ENCODE measurements at places on chromosomes 16 and 17. TPM values are rescaled to one million over a fixed set of nuclear protein-coding genes. Genes with fewer than 3 reads are reported as not detected.
A peak's percentile ranks its signal among the peaks of the same experiment; 100 is the strongest.

ADORA2B gene
- 1.1 TPM for polyA plus RNA-seq

GAN gene
- polyA plus RNA-seq = 2.6 TPM

TSPOAP1 gene
- 76.5 TPM for polyA plus RNA-seq

KCNH6 gene
- polyA plus RNA-seq = 1.1 TPM

ABCA5 gene
- polyA plus RNA-seq = 38.4 TPM

DNA sequence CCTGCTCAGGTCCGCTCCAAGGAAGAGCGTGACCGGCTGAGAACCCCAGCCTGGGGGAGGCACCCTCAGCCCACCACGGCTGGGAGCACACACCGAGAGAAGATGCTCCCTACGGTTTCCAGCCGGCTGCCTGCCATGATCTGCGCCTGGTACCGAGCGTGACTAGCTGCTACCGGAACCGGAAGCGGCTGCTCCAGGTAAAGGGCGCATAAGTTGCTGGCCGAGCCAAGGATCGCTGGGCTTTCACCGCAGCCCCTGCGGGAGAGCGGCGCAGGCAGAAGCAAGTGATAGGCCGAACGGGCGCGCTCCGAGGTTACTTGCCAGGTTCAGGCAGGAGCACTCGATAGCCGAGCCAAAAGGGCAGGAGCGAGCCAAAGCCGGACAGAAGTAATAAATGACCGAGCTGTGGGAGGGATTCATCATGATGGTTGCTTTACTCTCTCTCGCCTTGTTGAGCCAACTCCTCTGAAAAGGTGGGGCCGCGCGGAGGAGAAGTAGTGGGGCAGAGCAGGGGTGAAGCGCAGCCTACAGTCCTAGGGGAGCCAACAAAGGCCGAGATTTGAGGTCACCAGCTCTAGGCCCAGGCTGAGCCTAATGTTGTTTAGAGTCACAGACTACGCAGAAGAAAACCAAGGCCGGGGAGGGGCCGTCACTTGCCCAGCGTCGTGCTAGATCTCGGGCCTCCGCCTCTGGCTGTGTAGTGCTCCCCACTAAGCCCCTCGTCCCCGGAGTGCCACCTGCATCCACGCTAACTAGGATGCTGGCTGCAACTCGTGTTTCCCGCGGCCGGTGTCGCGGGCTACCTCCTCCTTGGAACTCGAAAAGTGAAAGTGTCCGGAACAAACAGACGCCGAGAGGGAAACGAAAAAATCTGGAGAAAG lies at the start of gene MRPS23:
Gene MRPS23 (minus strand): TSS at position 171 of the 881 bp plus-strand sequence. CDS start 34 bp downstream, at position 137.
- DNase-seq = peak; percentile 97

DNA sequence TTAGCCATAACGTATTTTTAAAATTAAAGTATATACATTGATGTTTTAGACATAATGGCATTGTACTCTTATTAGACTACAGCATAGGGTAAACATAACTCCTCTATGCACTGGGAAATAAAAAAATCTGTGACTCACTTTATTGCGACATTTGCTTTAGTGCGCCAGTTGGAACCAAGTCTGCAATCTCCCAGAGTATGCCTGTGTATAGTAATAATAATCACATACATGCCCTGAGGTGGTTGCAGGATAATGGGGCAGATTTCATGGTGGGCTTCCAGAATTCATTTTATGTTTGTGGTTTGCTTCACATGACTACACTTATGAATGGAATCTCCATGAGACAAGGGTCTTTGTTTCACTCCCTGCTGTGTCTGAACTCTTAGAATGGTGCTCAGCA lies 66.9 kb upstream of the N4BP1 start:
- no peak for DNase-seq

DNA sequence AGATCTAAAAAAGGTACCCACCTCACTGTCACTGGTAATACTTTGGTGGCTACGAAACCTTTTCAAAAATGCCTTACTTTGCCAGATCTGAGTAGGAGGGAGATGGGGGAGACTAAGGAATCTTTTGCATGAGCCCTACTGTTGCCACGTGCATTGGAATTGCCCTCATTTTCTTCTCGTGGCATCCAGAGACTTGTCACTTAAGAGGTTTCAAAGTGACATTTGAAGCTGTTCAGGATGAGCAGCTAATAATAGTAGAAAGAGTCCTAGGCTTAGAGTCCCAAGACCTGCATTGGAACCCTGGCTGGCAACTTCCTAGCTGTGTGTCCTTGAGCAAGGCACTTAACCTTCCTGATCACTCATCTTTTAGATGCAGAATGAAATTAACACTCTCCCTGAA lies 43.5 kb downstream of the GPRC5B start:
- no peak for DNase-seq

DNA sequence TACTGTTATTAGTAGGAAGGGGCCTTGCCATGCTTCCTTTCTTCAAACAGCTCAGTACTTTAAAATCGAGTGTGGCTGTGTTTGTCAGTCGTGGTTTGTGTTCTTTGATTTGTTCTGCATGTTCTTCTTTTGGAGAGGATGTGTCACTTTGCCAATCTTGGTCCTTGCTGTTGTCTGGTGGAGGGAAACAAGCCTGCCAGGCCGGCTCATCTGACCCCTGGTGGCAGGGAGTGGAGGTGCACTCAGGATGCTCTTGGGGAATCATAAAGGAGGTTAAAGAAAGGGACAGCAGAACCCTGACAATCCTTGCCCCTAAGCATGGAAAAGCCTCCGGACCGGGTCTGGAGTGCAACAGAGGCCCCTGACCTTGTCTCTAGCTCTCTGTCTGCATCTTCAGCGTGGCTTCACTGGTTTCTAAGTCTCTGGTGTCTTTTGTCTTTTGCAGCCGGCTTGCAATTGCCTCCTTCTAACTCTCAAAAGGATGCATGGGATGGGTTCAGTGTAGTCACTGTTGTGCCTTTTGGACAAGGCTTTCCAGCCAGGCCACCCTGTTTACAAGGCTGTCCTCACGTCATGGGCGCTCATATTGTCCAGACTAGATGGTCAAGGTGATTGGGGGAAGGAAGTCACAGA lies 135.8 kb downstream of the WWOX start:
- DNase-seq = no peak

DNA sequence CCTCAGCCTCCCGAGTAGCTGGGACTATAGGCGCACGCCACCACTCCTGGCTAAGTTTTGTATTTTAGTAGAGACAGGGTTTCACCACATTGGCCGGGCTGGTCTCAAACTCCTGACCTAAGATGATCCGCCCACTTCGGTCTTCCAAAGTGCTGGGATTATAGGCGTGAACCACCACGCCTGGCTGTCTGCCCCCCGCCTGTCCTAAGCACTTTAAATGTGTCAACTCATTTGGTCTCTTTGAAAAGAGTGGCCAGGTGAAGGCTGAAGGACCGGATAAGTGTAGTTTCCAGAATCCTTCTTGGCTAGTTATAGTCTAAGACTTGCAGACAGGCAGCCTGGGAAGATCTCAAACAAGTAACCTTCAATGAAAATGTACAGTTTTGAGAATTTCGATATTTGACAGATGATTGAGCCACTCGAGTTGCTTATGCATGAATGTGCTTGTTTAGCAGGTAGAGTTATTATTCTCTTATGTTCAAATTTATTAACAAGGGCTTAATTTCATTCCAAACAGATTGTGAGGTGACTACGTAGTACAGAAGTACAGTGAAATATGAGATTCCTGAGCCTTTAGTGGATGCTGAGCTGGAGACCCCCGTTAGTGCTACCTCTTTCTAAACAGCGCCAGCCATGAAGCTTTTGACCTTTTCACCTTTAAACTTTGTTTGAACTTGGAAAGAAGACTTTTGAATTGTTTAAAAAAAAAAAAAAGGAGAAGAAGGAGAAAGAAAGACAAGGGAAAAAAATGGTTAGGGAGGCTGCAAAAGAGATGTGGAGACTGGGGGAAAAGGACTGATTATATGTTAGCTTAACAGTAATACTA lies 164.4 kb upstream of the TBX2 start:
- DNase-seq = no peak

GRCh38 chr17:35788477-35789368 lies 6.7 kb downstream of the MMP28 start:
- no peak for DNase-seq

DNA sequence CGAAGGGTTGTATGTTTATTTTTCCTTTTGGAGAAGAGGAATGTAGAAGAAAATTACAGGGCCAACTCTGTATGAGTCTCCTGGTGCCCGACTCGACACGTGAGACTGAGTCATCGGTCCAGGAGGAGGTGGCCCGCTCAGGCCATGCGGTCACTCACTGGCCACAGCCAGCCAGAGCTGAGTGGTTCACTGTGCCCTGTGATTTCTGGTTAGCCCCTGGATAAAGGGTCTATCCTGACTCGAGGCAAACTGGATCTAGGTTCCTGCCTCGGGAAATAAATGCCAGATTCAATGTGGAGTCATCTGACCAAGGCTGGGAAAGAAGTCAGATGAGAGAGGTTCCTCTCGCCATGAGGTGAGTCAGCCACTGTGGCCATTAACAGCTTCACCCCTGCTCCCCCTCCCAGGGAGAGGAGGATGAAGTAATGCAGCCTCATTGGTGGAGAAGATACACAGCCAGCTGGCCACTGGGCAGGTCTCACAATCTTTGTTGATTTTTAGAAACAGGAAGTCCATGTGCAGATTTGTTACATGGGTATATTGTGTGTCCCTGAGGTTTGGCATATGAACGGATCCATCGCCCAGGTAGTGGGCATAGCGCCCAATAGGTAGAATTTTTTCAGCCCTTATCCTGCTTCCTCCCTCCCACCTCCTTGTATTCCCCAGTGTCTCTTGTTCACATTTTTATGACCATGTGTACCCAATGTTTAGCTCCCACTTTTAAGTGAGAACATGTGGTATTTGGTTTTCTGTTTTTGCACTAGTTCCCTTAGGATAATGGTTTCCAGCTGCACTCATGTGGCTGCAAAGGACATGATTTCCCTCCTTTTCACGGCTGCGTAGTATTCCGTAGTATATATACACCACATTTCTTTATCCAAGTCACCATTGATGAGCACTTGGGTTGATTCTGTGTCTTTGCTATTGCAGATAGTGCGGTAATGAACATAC lies 21.7 kb upstream of the USP36 start:
- DNase-seq = no peak

- no peak for DNase-seq
Measured at GRCh38 chr16:86818671-86819532, 240.6 kb downstream of the FOXL1 start.

DNA sequence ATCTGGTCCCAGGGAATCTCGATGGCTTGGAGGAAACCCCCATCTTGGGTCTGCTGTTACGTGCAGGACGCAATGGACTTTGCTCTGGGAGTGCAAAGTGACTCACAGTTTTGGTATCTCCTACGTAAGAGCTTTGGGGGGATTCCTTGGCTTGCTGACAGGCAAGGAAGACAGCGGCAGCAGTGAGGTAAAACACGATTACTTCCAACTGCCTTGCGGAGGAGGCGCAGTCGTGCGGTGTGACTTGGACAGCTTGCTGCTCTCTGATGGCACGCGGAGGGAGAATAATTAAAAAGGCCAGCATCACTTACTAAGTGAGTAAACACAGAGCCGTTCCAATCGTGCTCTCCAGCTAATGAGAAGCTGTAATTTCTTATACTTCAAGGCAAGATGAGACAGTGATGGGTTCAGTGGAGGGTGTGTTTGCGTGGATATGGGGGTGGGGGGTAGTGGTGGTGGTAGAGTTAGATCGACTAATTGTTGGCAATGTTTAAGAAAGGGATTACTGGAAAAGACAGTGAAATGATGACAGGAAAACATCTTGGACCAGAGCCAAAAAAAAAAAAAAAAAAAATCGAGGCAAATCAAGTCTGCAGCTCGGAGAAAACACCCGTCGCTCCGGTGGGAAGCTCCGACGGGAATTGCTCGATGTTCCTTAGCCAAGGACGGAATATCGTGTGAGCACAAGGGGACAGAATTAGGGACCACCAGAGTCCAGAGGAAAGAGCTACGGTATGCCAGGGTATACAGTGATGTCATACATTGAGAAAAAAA lies 184.8 kb upstream of the ZFHX3 start:
- DNase-seq = peak; percentile 22

DNA sequence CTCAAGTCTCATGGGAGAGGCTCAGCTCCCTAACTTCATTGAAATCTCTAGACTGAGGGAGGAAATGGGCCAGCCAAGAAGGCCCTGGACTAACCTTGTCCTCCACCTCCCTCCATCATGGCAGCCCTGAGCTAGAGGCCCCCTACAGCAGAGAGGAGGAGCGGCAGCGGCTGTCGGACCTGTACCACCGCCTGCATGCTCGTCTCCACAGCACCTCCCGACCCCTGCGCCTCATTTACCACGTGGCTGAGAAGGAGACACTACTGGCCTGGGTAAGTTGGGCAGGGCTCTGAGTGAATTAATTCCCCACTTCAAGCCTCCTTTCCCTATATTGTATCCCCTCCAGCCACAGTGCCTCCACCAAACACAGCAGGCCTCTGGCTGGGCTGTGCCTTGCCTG lies 3.8 kb upstream of the SYCE1L start:
- no peak for DNase-seq

- no peak for DNase-seq
Measured at GRCh38 chr17:46092991-46093390, 93.9 kb downstream of the STH start.

- no peak for DNase-seq
Measured at GRCh38 chr17:1111599-1112443, 68.0 kb downstream of the ABR start.
